ENCODE measurements at places on chromosomes 3 and 15. TPM values are rescaled to one million over a fixed set of nuclear protein-coding genes. Genes with fewer than 3 reads are reported as not detected.

GRCh38 chr3:186181901-186182300 is 73.0 kb upstream of the ETV5 start:
- no peak for DNase-seq

GRCh38 chr3:70607469-70607868 is 295.0 kb upstream of the MDFIC2 start:
- no peak for DNase-seq

DNA sequence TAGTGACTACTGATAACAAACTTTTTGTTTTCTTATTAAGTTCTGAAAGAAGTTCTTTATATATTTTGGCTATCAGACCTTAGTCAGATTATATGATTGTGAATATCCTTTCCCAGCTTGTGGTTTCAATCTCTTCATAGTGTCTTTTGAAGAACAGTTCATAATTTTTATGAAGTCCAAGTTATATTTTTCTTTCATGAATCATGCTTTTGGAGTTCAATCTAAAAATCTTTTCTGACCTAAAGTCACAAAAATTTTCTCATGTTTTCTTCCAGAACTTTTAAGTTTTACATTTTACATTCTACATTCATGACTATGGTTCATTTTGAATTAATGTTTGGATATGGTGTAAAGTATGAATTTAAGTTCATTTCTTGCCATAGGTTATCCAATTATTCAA is 34.2 kb upstream of the OCA2 start:
- no peak for DNase-seq

GRCh38 chr15:84143753-84144314 is 91.7 kb upstream of the GOLGA6L4 start:
- DNase-seq: no peak

DNA sequence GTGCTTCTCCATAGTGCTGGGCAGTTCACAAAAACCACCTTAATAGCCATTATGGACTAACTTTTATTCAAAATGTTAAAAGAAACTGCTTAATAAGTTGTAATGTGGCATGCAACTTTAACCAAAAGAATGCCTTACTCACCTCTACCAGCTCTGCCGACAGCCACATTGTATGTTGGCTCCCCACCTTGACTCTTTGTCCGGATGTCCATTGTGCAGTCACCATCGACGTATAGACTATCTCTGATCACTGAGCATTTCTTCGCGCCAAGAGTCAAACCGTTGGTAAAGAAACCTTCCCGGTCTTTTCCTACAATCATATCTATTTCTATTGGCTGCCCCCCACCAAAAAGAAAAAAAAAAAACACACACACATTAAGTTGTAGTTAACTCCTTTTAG is 2.5 kb downstream of the PFN2 start:
- no peak for DNase-seq

- no peak for DNase-seq
These were observed 1321.0 kb downstream of the ROBO2 start for GRCh38 chr3:78360849-78361248.

The TBL1XR1 gene
- 122 TPM for total RNA-seq

The SOX14 gene
- total RNA-seq: not detected

The ADAMTS7 gene
- total RNA-seq: 14.7 TPM

The RGMA gene
- total RNA-seq: 2.0 TPM
